Activated CD8-positive, alpha-beta T cell treated with anti-CD3 and anti-CD28 coated beads for 36 hours (primary cell): ENCODE measurements at places on chromosomes 2 and 18. TPM values are rescaled to one million over a fixed set of nuclear protein-coding genes. Genes with fewer than 3 reads are reported as not detected.

The KLHL41 gene
- 0.34 TPM for total RNA-seq

- H3K27ac ChIP-seq: no peak overlapping the region
- no peak for DNase-seq
Measured at GRCh38 chr2:30777661-30778505, 29.4 kb downstream of the CAPN13 start.

DNA sequence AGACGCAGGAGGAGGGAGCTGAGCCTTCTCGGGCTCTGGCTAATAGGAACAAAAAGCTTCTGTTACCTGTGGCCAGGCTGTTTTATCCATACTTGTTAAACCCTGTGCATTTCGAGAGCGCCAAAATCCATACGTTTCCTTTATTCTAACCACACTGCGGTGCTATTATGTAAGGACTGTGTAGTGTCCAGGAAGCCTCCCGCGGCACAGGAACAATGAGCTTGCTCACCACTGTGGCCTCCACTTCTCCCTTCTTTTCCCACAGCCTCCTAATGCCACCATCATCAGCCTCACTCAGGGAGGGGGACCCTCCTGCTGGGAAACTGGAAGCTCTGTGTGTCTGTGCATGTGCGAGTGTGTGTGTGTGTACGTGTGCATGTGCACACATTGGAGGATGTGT is 268.5 kb downstream of the HAUS1 start:
- no peaks in the 10 kb centered on the region for H3K36me3 ChIP-seq
- H3K27me3 ChIP-seq: no peaks in the 10 kb centered on the region
- no peak for DNase-seq
- no peak overlapping the region for H3K4me3 ChIP-seq

DNA sequence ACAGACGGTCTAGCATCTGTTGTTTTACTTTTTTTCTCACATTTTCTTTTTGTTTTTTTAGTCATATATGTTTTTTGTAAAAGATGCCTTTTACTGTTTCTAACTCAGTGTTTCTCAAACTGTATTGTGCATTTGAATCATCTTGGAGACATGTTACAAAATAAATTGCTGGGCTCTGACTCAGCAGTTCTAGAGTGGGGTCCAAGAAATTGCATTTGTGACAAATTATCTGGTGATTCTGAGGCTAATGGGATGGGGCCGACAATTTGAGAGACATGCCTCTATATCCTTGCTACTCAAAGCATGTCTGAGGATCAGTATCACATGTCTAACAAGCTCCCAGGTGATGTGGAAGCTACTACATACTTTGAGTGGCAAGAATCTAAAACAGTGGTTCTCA is 478.8 kb downstream of the PLCL1 start:
- no peak overlapping the region for H3K4me3 ChIP-seq
- H3K27me3 ChIP-seq: peaks cover 22% of the 10 kb centered on the region
- no peaks in the 10 kb centered on the region for H3K4me1 ChIP-seq
- no peak for DNase-seq

DNA sequence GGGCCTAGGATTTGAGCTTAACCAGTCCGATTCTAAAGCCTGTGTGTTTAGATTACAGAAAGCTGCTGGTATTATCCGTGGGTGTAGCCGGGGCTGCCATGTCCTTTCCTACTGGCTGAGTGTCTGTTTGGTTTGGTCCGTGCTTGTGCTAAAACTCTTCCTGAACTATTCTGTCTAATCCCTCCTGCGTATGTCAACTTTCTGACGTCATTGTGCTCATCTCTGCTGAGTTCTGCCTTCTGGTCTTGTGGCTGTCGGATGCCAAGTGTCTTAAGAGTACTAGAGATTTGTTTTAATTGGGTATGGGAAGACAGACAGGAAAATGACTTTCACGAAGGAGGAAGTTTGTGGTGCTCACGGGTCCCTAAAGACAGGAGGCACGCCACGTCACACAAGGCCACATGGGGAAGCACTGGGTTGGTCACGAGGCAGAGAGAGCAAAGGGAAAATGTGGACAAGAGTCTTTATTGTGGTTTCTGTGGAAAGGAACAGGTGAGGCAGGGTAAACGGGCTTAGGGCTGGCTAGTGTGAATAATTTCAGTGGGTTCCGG is 31.8 kb upstream of the NTSR2 start:
- H3K4me3 ChIP-seq: no peak overlapping the region
- H3K27me3 ChIP-seq: no peaks in the 10 kb centered on the region
- H3K4me1 ChIP-seq: no peaks in the 10 kb centered on the region
- DNase-seq: no peak

DNA sequence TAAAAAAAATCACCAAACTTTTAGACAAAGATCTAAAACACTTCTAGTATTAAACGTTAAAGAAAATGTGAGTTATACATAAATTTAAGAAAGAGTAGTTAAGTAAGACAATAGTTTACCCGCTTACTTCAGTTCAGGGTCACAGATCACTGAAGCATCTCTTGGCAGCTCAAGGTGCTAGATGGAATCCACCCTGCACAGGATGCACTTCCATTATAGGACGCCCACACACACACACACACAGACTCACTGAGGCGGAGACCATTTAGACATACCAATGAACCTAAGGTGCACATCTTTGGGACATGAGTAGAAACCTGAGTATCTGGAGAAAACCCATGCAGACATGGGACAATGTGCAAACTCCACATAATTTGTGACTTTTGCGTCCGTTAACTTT is 630.6 kb upstream of the ZNF804A start:
- no peaks in the 10 kb centered on the region for H3K36me3 ChIP-seq
- no peaks in the 10 kb centered on the region for H3K27me3 ChIP-seq
- no peak for DNase-seq

DNA sequence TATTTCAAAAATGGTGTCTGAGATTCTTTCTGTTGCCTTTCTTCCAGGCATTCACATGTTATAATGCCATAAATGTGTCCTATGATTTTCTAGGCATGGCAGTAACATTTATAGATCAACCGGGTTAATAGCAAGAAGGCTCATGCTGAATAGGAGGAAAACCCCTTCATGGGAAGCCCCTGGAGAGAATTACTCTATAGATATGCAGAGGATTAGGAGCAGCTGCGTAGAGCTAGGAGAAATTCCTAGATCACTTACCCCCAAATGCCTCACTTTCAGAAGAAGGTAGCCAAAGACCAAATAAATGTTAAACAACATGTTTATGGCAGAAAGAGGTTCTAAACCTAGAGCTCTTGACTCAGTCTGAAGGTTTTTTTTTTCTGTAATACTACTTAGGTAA is 153.4 kb upstream of the CTNNA2 start:
- H3K27ac ChIP-seq: no peak overlapping the region
- no peaks in the 10 kb centered on the region for H3K27me3 ChIP-seq
- no peak for DNase-seq
- no peaks in the 10 kb centered on the region for H3K36me3 ChIP-seq
- no peaks in the 10 kb centered on the region for H3K4me1 ChIP-seq

DNA sequence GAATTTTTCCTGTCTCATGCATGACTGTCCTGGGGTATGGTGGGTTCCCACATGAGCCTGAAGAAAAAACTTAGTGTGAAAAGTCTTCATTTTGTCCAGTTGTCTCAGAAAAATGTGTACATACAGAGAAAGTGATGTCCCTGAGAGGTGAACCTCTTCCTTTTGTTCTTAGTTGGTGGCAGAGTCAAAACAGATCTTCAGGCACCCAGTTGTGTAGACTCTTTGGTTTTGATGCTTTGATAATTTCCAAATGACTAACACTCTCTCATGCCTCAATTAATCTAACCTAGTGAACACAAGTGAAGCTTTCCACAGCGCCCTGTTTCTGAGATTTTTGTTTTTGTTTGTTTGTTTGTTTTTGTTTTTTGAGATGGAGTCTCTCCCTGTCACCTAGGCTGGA is 273.5 kb downstream of the PIK3C3 start:
- H3K27me3 ChIP-seq: no peaks in the 10 kb centered on the region
- H3K36me3 ChIP-seq: no peaks in the 10 kb centered on the region
- H3K27ac ChIP-seq: no peak overlapping the region
- no peak for DNase-seq
- no peak overlapping the region for H3K4me3 ChIP-seq

- H3K4me1 ChIP-seq: peaks cover 27% of the 10 kb centered on the region
- no peak for DNase-seq
- no peak overlapping the region for H3K4me3 ChIP-seq
- H3K27ac ChIP-seq: no peak overlapping the region
- H3K36me3 ChIP-seq: no peaks in the 10 kb centered on the region
- no peaks in the 10 kb centered on the region for H3K27me3 ChIP-seq
Measured at GRCh38 chr18:62870643-62871042, 155.3 kb downstream of the PHLPP1 start.

- DNase-seq: no peak
- H3K27ac ChIP-seq: no peak overlapping the region
- no peaks in the 10 kb centered on the region for H3K36me3 ChIP-seq
- no peak overlapping the region for H3K4me3 ChIP-seq
Measured at GRCh38 chr2:10549621-10550020, 101.5 kb upstream of the ODC1 start.

- H3K36me3 ChIP-seq: no peaks in the 10 kb centered on the region
- no peak for DNase-seq
- H3K27me3 ChIP-seq: no peaks in the 10 kb centered on the region
- no peak overlapping the region for H3K27ac ChIP-seq
- no peak overlapping the region for H3K4me3 ChIP-seq
- no peaks in the 10 kb centered on the region for H3K4me1 ChIP-seq
Measured at GRCh38 chr2:122808286-122808969, 1053.0 kb downstream of the TSN start.

GRCh38 chr2:142944721-142945120 is 67.3 kb downstream of the KYNU start:
- H3K4me3 ChIP-seq: no peak overlapping the region
- no peaks in the 10 kb centered on the region for H3K36me3 ChIP-seq
- H3K4me1 ChIP-seq: no peaks in the 10 kb centered on the region

GRCh38 chr2:120926463-120927264 is 191.0 kb downstream of the GLI2 start:
- no peaks in the 10 kb centered on the region for H3K4me1 ChIP-seq
- H3K27me3 ChIP-seq: no peaks in the 10 kb centered on the region
- H3K36me3 ChIP-seq: no peaks in the 10 kb centered on the region
- H3K4me3 ChIP-seq: no peak overlapping the region
- no peak for DNase-seq
- no peak overlapping the region for H3K27ac ChIP-seq
